Activated CD8-positive, alpha-beta memory T cell treated with anti-CD3 and anti-CD28 coated beads for 1 hour (primary cell): ENCODE measurements at places on chromosomes 4 and X.

- DNase-seq: no peak
These were observed 17.6 kb upstream of the HS3ST1 start for GRCh38 chr4:11446155-11446811.

GRCh38 chr4:109875106-109875505 is 27.2 kb downstream of the LRIT3 start:
- DNase-seq: no peak

GRCh38 chr4:82975792-82976191 is 34.8 kb downstream of the LIN54 start:
- DNase-seq: no peak

GRCh38 chr4:182683661-182684060 is 233.5 kb downstream of the DCTD start:
- DNase-seq: no peak

DNA sequence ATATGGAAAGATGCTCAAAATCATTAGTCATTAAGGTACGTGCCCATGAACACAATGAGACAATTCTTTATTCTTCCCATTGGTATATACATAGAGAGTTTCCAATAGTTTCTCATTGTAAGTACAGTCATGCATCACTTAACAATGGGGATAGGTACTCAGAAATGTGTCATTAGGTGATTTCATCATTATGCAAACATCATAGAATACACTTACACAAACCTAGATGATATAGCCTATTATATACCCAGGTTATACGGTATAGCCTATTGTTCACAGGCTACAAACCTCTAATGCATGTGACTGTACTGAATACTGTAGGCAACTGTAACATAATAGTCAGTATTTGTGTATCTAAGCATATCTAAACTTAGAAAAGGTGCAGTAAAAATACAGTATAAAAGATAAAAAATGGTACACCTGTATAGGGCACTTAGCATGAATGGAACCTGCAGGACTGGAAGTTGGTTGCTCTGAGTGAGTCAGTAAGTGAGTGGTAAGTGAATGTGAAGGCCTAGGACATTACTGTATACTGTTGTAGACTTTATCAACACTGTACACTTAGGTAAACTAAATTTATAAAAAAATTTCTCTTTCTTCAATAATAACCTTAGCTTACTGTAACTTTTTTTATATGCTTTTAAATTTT is 49.6 kb downstream of the KLHL13 start:
- no peak for DNase-seq

DNA sequence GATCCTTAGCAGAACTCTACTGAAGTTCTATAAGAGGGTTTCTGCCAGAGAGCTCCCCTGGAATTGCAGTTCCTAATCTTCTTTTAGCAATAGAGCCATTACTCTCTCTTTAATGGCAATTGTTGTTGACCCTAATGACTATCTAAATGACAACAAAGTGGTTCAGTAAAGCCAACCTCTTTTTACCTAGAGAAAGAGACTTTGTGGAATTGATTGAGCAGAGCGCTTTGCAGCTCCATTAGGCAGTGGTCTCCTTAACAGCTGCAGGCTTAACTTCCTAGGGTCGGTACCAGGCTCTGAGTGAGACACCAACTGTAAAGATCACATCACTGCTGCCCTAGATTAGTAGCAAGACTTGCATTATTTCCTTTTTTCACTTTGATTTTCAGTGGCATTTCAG is 1472.9 kb upstream of the TENM3 start:
- no peak for DNase-seq

DNA sequence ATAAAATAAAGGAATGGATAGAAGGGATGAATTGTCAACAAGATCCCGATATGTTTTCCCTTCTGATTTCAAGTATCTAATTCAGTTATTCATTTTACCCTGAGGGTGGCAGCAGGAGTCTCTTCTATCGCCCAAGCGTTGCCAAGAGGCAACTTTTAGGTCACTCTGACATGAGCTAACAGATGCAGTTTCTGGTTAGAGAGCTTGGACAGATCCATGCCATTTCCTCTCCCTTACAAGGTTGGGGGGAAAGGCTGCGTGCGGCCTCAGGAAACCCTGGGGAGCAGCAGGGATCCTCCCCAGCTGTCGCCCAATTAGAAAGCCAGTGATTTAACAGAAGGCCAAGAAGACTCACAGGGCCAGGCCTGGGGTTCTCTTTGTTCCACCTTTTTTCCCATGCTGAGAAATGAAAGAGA is 35.3 kb upstream of the WAS start:
- DNase-seq: no peak

DNA sequence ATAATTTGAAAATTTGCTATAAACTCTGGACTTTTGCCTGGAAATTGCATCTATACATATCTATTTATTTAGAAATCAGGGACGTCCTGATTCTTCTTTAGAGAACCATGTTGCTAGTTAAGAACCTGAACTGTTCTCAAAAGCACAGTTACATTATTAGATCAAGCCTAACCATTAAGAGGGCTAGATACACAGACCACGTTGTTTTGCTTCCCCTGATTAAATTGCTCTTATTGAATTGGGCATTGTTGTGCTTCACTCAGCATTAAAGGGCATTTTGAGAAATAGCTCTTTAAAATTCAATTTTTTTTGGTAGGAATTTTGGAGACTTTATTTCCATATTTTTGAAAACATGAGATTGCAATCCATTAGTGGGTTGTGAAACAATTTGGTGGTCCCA is 44.4 kb downstream of the FIP1L1 start:
- DNase-seq: no peak

GRCh38 chr4:11409632-11410031 is 19.1 kb downstream of the HS3ST1 start:
- no peak for DNase-seq

GRCh38 chr4:24753519-24753918 is 41.9 kb upstream of the SOD3 start:
- no peak for DNase-seq

GRCh38 chr4:8268211-8268610 is 1.3 kb upstream of the HTRA3 start:
- DNase-seq: no peak

DNA sequence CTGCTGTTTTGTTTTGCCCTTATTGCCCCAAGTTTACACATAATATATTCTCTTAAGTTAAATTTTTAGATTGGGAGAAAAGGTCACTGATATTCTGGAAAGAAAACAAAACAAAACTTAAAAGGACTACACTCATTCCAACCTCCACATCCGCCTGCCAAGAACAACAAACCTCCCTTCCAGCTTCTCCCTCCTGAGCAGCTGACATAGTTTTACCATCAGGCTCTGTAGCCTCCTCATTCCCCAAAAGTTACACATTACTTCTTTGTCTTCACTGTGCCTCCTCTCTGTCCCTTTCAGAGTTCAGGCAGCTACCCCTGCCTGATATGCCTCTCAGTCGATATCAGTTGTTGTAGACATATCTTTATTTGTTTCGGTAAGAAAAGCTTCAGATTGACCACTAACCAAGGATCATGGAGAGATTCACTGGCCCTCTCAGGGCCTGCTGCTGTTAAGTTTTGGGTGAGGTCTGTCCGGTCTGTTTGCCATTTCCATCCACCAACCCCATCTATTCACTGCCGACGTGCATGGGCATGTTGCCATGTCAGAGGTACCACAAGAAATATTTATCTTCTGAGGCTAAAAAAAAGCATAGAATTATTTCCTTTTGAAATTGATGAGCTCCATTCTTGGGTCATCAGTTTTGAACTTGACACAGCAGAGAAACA is 164.1 kb downstream of the GASK1B start:
- no peak for DNase-seq

GRCh38 chr4:98092833-98093439 is 50.3 kb downstream of the STPG2 start:
- no peak for DNase-seq

DNA sequence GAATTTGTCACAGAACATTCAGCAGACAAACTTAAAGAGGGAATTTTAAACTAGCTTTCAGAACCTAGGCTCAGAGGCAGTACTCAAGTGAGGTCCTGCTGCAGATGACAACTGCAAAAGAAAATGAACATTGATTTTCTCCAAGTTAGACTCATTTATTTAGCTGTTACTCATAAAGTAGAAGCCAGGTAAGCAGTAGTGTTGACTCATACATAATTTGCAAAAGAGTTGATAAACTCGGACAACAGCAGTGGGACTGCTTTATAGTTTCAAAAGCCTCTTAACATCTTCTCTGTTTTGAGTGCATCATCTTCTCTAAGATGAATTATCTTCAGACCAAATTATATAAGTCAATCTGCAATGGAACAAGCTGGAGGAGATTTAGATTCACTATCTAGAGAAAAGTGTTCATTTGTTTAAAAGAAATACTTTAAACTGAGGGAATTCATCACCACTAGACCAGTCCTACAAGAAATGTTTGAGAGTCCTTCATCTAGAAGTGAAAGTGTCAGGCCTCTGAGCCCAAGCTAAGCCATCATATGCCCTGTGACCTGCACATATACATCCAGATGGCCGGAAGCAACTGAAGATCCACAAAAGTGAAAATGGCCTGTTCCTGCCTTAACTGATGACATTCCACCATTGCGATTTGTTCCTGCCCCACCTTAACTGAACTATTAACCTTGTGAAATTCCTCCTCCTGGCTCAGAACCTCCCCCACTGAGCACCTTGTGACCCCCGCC is 49.5 kb downstream of the COQ2 start:
- no peak for DNase-seq

GRCh38 chrX:10230222-10230621 is 73.4 kb downstream of the CLCN4 start:
- DNase-seq: no peak

DNA sequence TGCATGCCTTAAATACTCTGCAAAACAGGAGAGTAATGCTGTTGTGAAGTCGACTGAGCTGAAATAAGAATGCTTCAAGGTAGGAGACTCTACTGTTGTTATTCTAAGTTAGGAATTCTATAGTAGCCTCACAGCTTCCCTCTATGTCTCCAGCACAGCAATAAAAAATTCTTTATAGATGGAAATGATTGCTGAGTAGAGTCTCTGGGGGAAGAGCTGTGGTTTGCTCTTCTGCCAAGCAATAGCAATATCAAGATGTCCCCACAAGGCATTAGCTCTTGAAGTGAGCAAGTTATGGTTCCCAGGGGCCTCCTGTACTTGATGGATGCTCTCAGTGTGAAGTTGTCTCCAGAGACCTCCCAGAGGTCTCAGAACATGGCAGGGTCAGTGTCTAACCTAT is 880.6 kb upstream of the FRG1 start:
- no peak for DNase-seq

GRCh38 chr4:100721077-100721476 is 203.3 kb upstream of the EMCN start:
- no peak for DNase-seq

DNA sequence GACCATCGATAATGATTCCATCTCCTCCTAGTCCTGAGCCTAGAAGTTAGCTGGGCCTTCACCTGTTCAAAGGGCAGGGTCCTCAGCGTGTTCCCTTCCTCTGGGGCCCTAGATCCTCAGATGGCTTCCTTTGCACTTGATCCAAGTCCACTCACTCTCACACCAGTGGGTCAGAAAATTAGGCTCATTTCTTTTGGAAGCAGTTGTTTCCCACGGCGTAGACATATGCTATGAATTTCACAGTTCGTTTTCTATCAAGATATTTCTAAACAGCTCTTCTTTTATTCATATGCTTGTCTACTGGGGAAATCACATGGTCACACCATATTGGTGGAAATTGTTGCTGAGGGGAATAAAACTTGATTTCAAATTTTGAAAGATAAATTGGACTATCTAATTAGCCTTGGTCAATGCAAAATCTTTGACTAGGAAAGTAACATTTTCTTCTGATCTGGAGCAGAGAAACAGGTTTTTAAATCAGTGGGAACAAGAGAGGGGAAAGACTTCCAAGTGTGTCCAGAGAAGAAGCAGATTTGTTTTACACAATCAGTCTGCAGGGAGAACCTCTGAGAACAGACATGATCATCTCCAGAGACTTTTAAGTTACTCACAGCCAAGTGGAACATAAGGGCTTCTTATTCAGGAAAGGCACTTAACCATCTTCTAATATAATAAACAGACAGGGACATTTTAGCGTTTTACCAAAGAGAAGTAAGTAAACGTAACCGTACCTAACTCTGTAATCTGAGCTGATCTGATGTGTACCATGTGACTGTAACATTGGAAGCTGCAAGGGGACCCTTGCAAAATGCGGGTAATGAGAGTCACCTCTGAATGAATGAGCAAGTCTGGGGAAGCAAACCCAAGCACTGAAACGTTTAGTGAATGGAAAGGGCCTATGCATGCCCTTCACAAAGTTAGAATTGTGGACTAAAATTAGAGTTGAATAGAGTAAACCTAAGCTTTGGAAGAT is 455.7 kb upstream of the FAT1 start:
- no peak for DNase-seq

DNA sequence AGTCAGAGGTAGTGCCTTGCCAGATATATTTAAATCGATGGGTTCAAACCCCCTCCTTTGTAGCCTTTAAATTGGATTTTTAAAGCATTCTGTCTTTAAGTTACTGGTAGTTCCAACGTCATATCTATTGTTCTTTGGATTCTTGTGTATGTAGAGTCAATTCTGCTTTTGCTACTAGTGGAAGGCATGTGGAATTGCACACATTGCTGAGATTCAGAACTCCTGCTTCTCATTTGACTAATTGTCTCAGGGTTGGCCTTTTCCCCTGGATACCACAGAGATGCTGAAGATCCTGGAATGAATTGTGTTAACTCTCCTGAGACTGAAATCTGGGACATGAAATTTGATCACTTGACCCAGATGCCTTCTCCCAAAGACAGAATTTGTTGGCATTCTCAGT is 328.3 kb upstream of the RPS6KA3 start:
- no peak for DNase-seq

DNA sequence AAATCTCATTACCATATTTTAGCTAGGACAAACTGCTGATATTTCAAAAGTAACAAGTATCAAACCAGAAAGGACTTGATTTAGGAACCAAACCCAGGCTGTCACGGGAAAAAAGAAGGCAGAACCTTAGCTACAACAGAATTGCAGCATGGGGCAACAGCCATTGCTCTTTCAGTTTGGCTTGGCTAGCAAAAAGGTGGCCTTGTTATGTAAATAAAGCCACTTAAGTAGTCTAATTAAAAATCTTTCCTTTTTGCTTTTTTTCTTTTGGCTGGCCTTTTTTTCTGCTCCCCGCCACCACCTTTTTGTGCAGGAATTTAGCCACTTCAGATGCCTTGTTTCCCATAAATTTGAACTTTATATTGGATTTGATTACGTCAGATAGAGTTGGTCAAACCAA is 235.9 kb downstream of the CPXCR1 start:
- no peak for DNase-seq

DNA sequence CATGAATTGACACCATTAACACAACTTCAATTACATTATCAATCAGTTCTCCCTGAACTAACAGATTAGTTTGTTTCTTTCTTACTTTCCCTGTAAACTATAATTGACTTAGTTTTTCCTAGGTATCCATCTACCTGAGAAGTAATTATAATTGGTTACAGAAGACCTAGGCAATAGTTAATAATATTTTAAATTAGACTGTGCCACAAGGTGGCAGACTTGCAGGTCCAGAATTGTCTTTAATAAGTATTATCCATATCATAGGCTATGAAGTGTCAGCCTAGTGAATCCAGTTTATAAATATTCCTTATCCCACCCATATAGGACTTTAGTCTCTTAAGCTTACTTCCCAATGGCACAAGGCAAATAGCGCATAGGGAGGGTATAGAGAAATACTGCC is 48.9 kb upstream of the FAM47B start:
- DNase-seq: no peak
